ENCODE measurements at places on chromosomes 7 and 10.

GRCh38 chr10:33734393-33735155, 400.1 kb upstream of the NRP1 start:
- DNase-seq = no peak

GRCh38 chr7:47401611-47402570, 180.0 kb downstream of the TNS3 start:
- no peak for DNase-seq

- no peak for DNase-seq
Observed at GRCh38 chr7:74443543-74444247, 10.0 kb upstream of the GTF2IRD1 start.

DNA sequence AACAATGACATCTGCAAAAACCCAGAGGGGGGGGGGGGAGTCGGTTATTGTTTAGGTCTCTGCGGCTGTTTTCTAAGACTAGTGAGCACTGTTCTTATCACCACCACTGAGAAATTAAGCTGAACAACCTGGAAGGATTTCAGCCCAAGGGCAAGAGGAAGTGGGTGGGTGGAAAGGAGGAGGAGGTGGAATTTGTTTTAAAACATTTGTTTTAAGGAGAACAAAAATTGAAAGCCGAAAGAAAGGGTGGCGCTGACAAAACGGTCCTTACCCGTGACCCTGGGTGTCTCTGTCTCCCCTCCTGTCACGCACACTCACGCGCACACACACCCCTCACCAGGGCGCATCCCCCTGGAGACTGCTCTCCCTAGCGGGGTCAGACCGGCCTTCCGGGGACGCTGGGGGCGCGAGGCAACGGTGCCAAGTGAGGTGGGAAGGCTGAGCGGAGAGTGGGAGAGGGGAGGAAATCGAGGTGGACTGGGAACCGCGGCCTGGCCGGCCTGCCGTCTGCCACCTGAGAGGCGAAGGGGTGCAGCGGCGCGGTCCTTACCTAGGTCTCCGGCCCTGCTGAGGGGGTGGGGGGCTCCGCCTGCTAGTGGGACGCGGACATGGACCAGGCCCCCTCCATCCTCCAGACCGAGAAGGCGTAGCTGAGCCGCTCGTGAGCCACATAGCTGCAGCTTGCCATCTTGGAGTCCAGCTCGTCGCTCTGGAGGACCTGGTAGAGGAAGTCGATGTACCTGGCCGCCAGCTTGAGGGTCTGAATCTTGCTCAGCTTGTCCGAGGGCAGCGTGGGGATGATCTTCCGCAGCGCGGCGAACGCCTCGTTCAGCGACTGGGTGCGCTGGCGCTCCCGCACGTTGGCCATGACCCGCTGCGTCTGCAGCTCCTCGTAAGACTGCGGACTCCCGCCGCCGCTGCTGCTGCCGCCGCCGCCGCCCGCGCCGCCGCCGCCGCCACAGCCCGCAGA, 1.0 kb downstream of the TWIST1 start:
- DNase-seq = no peak

DNA sequence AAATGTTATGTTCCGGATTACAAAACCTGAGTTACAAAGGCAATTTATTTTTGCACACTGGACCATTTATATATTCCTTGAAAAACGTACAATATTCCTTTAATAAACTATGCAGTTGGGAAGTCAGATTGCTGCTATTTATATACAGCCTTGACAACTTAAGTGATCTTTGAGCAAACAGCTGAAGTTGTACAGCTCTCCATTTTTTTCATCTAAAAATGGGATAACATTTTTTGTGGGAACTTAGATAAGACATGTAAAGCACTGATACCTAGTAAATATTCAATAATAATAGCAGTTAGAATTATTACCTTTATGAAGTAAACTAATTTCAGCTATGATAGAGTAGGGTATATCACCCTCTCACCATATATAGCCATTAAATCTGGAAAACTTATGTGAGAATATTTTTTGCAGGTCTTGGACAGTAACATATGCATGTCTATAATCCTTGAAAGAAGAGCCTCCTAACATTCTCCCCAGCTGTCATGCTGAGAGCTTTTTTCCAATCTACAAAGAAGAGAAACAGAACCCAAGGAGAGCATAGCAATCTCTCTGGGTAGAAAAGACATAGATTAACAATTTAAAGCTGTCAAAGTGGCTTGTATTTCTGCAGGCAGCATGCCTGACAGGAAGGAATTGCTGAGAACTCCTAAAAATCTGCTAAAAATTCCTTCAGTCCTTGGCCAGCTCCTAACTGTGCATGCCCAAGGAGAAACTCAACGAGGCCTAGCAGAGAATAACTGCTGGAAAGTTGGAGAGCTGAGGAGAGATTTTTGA, 326.0 kb downstream of the CRPPA start:
- DNase-seq = no peak

- no peak for DNase-seq
Observed at GRCh38 chr7:85669225-85669624, 482.4 kb upstream of the SEMA3D start.

GRCh38 chr10:111233439-111233838, 156.6 kb downstream of the ADRA2A start:
- no peak for DNase-seq

DNA sequence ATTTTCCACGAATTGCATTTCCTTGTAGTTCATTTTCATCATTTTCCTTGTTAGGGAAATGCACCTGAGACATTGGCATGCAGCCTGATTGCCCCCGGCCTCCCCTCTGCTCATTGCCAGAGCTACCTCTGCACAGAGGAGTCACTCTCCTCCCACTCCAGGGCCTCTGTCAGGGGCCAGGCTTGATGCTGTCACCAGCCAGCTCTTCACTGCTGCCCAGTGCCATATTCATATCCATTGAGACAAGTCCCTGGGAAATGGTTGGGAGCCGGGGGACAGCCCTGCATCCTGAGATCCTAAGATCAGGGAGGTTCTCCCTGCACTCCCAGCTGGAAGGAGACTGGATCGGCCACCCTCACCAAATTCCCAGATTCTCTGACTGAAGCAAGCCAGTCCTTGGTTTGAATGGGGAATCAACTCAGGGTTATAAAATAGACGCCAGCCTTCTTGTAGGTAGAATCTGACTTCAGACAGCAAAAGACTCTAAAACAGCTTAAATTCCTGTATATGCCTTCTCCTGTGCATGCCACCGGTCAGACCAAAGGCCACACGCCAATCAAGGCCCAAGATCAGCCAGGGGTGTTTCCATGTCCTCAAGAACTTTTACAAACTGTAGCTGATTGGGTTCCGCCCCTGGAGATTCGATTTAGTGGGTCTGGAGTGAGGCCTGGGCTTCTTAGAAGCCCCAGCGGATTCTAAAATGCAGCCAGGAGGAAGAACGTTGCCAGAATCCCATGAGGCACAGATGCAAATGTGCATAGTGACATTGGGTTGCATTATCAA, 86.5 kb downstream of the PARP12 start:
- DNase-seq = no peak

DNA sequence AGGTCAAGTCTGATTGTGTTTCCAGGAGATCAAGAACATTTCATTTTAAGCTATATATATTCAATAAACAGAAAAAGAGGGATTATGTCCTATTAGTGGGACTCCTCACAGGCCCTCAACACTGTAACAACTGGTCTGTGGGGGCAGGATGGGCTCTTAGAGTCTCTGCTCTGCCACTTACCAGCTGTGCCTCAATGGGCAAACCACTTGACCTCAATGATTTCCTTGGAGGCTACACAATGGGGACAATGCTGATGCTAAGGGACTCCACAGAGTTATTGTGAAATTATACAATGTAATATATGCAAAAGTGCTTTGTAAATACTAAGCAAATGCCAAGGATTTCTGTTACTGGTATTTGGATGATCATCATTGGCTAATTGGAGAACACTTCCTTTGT, 33.2 kb upstream of the MXI1 start:
- DNase-seq = no peak

DNA sequence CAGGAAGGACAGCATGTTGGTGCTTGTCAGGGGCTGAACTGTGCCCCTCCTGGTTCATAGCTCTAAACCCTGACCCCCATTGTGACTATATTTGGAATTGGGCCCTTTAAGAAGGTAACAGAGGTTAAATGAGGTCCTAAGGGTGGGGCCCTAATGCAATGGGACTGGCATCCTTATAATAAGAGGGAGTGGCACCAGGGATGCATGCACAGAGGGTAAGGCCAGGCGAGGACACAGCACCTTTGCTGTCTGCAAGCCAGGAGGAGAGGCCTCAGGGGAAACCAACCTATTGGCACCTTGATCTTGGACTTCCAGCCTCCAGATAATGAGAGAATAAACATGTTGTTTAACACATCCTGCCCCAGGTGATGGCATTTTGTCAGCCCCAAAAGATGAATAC, 61.3 kb upstream of the EBF3 start:
- DNase-seq = no peak

DNA sequence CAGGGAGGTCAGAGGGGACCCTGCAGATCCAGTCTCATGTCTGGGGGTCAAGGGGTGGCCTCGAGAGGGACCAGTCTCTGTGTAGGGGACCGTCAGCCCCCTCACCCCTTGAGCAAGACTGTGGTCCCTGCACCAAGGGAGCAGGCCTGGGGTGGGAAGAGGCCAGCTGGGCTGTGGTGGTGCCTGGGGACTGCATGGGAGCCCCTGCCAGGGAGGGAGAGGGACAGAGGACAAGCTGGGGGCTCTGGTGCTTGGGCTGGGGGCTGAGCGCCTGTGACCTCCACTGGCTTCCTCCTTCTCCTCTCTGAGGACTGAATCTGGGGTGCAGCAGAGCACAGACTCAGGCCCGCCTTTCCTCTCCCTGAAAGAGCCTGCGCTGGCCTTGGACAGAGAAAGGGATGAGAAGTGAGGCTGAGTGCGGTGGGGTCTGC, 771 bp upstream of the PILRB start:
- DNase-seq = no peak

- no peak for DNase-seq
Observed at GRCh38 chr10:114577133-114577532, 80.9 kb downstream of the ABLIM1 start.

DNA sequence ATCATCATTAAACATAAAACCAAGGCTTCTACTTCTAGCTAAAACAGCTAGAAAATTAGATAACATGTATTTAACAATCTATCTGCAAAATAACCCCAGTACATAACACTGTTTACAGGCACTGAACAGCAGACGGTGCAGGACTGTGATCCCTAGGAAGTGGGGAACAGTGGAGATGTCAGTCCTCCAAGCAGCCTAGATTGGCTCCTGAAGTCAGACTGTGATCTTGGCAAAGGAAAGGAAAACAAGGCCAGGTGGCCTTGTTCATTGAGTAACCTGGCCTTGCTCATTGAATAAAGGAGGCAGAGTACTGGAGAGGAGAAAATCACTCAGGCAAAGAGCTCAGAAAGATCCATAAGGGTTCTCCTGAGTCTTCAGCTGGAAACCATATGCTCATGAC, 77.7 kb upstream of the DIP2C start:
- DNase-seq = no peak

DNA sequence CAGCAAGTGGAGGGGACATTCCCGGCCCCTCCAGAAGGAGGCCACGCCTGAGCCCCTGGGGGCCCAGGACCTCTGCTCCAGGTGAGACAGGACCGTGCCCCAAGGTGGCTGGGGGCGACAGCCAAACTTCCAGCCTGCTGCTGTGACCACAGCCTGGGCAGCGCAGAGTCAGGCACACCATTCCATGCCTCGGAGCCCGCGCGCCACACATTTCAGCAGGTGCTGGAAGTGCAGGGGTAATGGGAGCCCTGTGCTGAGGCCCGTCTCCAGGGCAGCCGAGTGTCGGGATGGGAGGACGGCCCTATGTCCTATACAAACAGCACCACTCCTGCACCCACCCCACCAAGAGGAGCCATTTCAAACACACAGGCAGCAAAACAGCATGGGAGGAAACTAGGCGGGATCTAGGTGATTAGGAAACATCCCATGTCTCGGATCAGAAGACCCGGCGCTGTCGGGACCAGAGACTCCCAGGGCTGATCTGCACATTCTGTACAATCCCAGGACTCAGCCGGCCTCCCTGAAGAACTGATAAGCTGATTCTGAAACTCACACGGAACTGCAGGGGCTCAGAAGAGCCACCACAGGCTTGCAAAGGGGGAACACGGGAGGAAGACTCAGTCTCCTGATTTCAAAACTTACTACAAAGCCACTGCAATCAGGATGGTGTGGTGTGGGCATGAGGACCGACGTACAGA, 272.3 kb downstream of the ELFN1 start:
- no peak for DNase-seq

- no peak for DNase-seq
Observed at GRCh38 chr7:9958486-9958885, 1015.2 kb upstream of the PHF14 start.

GRCh38 chr10:47401874-47402640, 18.0 kb upstream of the ZNF488 start:
- DNase-seq = no peak

DNA sequence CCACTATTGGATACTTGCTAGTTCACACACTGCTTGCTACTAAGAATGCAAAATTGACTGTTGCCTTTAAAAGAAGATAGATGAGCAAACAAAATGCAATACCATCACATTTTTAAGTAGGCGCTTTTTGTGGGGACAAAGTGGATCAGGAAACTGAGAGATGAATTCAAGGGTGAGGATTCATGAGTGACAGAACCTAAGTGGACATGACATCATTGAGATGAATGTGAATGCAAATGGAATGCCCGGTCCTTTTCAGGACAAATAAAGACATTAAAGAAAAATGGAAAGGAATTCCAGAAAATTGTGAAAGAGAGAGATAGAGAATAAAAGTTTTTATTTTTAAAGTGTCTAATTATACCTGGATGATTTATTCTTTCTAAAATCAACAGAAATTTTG, 106.3 kb upstream of the AKR1E2 start:
- no peak for DNase-seq

- DNase-seq = no peak
Observed at GRCh38 chr7:12851142-12851541, 163.7 kb downstream of the ARL4A start.

- no peak for DNase-seq
Observed at GRCh38 chr7:137882261-137882668, 35.5 kb upstream of the DGKI start.

- DNase-seq = no peak
Observed at GRCh38 chr7:88509341-88509740, 202.6 kb upstream of the STEAP4 start.

GRCh38 chr7:115869801-115870200, 160.8 kb downstream of the TFEC start:
- DNase-seq = no peak

DNA sequence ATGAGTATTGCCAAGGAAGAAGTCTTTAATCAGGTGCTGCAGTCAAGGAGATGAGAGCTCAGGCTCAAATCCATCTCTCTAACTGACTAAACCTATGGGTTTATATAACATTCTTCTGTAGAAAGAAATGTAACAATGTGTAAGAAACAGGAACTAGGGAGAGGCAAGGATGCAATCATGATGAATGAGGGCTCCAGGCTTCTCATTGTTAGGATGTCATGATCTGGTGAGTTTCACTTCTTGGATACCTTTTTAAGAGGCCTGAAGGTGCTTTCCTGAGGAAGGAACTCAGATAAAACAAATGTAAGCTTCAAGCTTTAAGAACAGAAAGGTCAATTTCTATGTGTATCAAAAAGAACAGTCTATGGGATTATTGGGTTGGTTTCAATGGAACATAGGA, 30.8 kb upstream of the SCIN start:
- DNase-seq = no peak

Measured in hippocampal formation (tissue), 2 donors.